ENCODE measurements at places on chromosomes 6 and 20.

DNA sequence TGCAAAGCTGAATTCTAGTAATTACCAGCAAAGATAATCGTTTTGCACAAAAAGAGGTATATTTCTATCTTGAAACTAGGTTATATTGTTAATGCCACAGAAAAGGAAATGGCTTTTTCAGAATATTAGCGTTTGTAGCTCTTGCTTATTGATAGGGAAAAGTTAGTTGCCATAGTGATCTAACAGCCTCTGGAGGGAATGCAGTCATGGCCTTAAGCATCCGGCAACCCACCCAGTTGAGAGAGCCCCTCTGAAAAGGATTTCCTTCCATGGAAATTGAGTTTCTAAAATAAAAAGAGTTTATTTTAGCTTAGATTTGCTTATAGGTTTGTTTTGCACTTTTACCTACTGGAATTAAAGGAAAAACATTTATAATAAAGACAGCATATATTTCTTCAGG lies 224.5 kb downstream of the BCKDHB start:
- no peak for DNase-seq

GRCh38 chr6:134758621-134759020 lies 191.3 kb downstream of the ALDH8A1 start:
- DNase-seq = no peak

GRCh38 chr20:37494301-37494700 lies 26.7 kb upstream of the NNAT start:
- no peak for DNase-seq

DNA sequence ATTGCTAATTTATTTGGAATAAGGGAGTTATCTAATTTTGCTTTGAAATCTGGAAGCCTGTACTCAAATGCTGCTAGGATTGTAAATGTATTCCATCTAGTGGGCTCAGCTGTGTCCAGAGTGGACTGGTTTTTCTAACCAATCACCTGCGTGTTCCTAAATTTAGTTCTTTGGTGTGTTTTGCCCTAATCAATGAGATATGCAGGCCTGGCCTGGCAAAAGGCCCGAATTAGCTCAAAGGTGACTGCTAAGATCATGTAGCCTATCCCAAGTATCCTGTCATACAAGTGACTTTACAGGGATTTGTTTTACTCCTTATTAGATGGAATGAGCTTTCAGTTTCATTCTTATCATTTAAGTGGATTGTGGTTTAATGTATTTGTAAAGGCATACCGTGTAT lies 51.3 kb upstream of the ARMC2 start:
- no peak for DNase-seq

GRCh38 chr6:1635305-1636010 lies 25.7 kb downstream of the FOXC1 start:
- DNase-seq = no peak

Data from HS-27A (cell line).